Activated CD4-positive, alpha-beta T cell treated with anti-CD3 and anti-CD28 coated beads for 48 hours (primary cell): ENCODE measurements at places on chromosomes 7 and 10.

- no peak for DNase-seq
These were observed 31.1 kb upstream of the CRHR2 start for GRCh38 chr7:30713392-30713791.

- peak; percentile 49 for DNase-seq
These were observed 3.6 kb upstream of the MTPN start for GRCh38 chr7:135980665-135981180.

- no peak for DNase-seq
These were observed 37.1 kb upstream of the DKK1 start for GRCh38 chr10:52276986-52277385.

DNA sequence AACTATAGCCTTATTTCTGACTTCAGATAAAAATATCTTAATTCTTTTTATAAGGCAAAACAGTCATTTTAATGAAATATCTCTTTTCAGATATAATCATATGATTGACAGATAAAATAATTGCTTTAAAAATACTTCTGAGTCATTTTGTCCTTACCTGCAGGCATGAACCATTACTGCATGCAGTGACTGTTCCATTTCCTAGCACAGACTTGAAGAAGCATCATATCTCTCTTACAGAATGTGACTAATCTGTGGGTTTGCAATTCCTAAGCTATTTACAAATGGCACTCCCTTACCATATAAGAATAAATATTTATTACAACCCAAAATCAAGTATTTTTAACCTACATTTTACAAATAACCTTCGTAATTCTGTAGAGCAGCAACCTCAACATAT lies 120.7 kb downstream of the SRPK2 start:
- peak; percentile 12 for DNase-seq

DNA sequence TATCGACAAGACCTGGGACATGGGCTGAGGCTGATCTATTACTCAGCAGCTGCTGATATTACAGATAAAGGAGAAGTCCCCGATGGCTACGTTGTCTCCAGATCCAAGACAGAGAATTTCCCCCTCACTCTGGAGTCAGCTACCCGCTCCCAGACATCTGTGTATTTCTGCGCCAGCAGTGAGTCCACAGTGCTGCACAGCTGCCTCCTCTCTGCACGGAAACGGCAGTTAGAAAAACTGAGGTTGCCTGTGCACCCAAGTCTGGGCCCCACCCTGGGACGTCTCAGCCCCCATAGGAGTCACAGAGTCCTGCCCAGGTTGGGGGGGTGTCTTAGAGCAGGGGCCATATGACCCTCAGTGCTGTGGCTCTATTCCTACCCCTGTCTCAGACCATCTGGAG lies 167.4 kb upstream of the PRSS58 start:
- no peak for DNase-seq

GRCh38 chr7:6032167-6032566 lies 991 bp downstream of the ANKRD61 start:
- DNase-seq = no peak

DNA sequence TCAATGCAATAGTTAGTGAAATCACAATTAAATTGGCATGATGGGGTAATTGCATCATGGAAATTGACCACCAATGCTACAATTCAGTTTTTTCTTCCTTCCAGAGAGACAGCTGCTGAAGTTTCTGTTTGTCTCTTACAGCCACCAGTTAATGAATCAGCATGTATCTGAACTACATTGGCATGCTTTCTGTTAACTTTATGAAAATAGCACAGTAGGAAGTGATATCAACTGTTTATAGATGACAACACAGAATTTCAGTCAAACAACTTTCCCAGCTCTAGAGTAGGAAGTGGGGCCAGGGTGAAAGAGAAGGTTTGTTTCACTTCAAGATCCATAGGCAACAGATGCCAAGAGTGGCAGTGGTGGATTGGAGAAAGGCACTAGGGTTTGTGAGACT lies 339.6 kb upstream of the VWC2 start:
- no peak for DNase-seq

DNA sequence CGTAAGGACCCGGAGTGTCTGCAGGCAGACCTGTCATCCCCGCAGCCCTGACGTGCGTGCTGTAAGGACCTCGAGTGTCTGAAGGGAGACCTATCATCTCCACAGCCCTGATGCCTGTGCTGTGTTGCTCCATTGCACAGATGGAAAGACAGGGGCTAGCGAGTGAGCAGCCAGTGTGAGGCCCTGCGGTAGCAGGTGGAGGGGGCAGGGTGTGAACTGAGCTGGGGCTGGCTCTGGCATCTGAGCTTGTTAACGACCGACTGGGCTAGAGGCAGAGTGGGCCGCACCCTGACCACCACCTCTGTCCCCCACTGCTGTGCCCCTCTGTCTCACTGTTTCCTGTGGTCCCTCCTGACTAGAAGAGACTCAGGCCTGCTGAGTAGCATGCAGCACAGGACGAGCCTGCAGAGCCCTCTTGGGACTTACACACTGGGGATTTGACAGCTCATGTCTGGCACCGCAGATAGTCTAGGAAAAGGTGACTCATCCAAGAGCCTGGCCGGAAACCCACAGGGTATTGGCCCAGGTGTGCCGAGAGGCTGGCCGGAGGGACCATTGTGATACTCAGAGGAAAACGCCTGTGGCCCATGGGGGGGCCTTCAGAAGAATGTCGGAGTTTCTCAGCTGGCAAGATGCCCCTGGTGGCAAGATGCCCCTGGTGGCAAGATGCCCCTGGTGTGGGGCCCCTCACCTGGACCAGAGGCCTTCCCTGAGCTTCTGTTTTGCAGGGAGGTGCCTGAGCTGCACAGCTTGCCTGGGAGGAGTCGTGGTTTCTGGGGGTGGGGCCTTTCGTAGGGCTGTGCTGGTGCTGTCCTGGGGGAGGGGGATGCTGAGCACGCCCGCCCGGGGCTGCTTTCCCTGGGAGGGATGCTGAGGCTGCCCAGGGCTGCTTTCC lies 34.3 kb downstream of the INPP5A start:
- peak; percentile 76 for DNase-seq

- no peak for DNase-seq
These were observed 314.1 kb downstream of the SNX13 start for GRCh38 chr7:17626235-17626634.

DNA sequence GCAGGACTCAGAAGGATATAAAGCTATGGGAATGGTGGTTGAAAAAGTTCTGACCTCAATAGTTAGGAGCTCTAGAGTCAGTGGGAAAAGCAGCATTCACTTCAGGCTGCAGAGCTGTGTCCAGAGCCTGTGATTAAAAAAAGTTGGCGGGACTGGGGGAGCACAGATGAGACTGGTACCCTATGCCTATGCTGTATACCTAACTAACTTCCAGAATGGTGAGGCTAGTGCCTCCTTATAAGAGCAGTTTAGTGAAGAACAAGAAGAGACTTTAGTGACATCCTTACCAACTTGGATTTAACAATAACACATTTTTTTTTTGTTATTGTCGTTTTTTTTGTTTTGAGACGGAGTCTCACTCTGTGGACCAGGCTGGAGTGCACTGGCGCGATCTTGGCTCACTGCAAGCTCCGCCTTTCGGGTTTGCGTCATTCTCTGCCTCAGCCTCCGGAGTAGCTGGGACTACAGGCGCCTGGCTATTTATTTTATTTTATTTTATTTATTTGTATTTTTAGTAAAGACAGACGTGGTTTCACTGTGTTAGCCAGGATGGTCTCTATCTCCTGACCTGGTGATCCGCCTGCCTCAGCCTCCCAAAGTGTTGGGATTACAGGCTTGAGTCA lies 6.6 kb upstream of the ZNF282 start:
- DNase-seq = no peak

- DNase-seq = no peak
These were observed 81.5 kb upstream of the PDGFA start for GRCh38 chr7:601036-601594.
